Stimulated activated CD4-positive, alpha-beta T cell treated with anti-CD3 and anti-CD28 coated beads, Interleukin-1b, Interleukin-23, amount 100 ng/mL, for 1 hour (primary cell): ENCODE measurements at places on chromosomes 3 and 15.

DNA sequence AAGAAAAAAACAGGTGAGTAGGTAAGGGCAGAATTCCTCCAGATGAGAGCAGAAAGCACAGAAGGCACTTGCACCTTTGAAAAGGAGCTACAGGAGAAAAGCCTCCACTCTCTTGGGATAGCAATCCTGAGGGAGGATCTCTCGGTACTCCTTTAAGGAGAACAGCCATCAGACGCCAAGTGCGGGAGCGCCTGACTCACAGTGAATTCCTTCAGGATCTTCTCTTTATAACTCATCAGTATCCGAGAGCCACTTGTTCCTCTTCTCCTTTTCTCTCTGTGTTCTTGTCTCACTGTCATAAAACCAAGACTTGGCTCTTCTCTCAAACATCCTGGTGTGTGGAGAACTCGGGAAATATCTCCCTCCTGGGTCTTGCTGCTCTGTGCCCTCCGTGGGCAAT lies 10.1 kb upstream of the GOLGA8J start:
- DNase-seq = no peak

- DNase-seq = no peak
These were observed 103.3 kb downstream of the WDR76 start for GRCh38 chr15:43930079-43930478.

DNA sequence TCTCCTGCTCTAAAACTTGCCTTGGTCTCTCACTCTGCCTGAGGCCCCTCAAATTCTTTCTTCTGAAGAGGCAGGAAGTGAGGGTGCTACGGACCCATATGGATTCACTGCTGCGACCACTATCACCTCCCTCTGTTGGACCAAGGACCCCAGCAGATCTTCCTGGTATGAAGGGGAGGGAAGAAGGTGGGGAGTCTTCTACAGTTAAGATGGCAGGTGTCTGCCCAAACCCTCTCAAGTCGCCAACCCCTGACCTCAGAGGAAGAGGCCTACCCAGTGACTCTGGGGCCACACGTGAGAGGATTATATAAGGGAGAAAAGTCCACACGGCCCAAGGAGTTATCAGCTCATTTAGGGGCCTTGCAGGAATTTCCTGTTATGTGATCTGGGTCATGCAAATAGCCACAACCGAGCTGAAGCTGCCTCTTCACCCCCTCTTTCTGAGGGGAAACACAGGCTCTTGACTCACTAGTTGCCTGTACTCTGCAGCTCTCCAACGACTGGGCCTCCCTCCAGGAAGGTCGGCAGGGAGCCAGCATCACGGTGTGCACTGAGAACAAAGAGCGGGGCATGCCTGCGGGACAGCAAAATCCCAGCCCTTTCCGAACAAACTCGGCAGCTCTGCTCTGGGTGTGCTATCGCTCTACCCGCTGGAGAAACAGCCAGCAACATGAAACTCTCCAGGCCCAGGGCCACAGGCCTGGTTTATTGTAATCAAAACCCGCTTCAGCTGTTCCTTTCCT lies 116.0 kb downstream of the XXYLT1 start:
- no peak for DNase-seq

- DNase-seq = no peak
These were observed 89.1 kb downstream of the TGFBR2 start for GRCh38 chr3:30695302-30696061.

DNA sequence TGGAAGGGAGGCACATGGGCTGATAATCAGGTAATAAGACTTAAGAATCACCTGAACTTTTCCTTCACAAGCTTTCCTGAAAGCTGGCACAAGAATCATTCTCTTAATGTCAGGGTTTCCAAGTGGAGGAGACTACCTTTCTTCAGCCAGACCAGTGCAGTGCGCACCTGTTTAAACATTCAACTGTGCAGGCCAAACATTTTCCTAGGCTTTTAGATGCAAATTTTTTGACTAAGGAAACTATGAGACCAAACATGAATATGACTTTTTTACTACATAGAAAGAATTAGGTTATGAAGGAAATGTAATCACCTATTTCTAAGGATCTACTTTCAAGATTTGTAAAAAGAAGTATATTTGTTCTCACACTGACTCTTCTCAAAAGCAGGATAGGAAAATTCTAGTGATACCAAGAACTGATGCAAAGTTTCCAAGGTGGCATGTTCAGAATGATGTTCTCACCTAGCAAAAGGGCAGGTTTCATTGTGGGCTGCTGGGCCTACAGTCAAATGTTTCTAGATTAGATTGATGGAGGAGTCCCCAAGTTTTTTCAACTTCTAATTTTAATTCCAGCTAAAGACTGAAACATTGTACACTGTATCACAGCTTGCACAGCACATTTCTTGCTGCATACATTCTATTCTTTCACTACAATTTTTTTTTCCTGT lies 339.1 kb downstream of the TIGIT start:
- no peak for DNase-seq

DNA sequence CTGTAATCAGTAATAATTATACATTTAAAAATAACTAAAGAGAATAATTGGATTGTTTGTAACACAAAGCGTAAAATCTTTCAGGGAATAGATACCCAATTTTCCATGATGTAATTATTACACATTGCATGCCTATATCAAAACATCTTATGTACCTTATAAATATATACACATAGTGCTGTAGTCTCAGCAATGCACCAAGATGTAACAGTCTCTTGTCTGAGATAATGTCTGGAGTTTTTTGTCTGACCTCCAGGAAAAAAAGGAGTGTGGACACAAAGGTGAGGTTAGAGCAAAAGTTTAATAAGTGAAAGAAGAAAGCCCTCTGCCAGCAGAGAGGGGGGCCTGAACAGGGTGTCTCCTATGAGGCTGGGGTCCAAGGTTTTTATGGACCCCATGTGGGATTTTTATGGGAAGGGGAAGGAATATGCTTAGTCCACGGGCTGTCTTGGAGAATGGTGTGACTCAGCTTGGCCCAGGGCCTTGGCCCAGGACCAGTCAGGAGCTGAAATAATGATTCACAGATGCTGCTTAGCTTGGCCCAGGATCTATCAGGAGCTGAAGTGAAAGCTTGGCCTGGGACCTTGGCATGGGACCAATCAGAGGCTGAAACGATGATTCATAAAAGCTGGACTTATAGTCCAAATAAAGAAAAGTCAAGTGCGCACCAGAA lies 545.0 kb downstream of the ZPLD1 start:
- DNase-seq = no peak

GRCh38 chr15:67146875-67147381 lies 81.5 kb downstream of the SMAD3 start:
- no peak for DNase-seq

GRCh38 chr3:157347577-157348303 lies 88.9 kb upstream of the PTX3 start:
- no peak for DNase-seq

GRCh38 chr15:41917767-41918430 lies 24.0 kb upstream of the SPTBN5 start:
- no peak for DNase-seq

DNA sequence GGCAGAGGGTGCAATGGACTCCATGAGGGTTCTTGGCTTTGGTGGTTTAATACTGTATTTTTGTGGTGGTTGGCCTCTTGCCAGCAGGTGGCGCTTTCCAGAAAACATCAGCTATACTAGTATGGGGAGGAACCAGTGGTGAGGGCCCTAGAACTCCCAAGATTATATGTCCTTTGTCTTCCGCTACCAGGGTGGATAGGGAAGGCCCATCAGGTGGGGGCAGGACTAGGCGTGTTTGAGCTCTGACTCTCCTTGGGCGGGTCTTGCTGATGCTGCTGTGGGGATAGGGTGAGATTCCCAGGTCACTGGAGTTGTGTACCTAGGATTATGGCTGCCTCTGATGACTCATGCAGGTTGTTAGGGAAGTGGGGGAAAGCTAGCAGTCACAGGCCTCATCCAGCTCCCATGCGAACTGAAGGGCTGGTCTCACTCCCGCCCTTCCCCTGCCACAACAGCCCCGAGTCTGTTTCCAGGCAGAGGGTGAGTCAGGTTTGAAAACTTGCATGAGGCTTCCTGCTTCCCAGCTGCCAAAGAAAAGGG lies 357.7 kb downstream of the OTOL1 start:
- no peak for DNase-seq

- no peak for DNase-seq
These were observed 65.7 kb upstream of the HES1 start for GRCh38 chr3:194070220-194070633.

DNA sequence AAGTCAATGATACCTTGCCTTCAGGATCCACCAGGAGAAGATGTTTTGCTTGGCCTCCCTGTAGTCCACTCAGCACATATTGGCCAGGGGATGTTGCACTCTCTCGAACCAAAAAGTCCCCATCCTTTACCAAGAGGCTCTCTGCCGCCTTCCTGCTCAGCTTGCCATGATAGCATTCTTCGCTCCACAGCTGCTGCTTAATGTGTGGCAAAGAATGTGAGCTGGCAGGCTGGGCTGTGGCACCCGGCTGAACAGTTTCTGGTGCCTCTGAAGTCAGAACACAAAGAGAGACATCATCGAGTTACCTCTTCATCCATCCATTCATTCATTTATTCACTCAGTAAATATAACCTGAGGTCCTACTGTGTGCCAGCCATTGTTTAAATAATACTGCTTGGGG lies 23.9 kb upstream of the CEP152 start:
- no peak for DNase-seq

DNA sequence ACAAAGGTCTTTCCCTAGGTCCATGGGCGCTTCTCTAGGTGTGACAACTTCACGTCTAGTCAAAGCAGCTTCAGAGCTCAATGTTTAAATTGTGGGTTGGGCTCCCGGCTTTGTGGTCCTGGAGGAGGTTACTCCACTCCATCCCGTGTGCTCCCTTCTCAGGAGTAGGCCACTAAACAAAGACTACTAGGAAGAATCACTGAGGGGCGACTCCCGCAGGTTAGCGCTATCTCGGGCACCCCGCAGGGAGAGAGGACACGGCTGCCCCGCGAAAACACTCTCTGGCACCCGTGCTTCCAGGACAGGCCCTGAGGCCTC lies 500 bp downstream of the PARP6 start:
- no peak for DNase-seq

DNA sequence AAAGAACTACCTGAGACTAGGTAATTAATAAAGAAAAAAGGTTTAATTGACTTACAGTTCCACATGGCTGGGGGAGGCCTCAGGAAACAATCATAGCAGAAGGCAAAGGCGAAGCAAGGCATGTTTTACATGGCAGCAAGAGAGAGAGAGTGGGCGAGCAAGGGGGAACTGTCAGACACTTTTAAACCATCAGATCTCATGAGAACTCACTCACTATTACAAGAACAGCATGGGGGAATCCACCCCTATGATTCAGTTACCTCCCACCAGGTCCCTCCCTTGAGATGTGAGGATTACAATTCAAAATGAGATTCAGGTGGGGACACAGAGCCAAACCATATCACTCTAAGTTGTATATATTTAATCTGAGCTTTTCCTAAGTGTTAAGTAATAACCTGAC lies 79.0 kb upstream of the MLF1 start:
- no peak for DNase-seq

GRCh38 chr3:23601091-23601822 lies 204.5 kb upstream of the UBE2E1 start:
- DNase-seq = no peak

- no peak for DNase-seq
These were observed 316.6 kb upstream of the UBE2E2 start for GRCh38 chr3:22886439-22887068.

GRCh38 chr15:37109168-37109871 lies 9.0 kb upstream of the MEIS2 start:
- DNase-seq = no peak

DNA sequence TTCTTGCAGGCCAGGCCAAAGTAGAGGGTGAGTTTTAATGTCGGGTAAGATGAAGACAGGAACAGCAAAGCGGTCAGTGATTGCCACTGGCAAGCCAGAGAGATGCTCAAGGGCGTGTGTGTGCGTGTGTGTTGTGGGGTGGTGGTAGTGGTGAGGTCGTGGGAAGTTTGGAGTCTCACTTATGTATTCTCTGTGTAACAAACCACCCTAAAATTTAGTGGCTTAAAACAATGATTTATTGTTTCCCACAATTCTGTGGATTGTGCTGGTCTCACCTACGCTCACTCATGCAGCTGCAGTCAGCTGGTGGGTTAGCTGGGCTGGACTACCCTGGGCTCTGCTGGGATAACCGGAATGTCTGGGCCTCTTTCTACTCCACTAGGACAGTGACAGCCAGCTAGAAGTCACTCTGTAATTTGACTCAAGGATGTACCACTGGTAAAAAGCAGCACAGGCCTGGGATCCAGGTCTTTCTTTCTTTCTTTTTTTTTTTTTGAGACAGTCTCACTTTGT lies 50.9 kb upstream of the BHLHE40 start:
- DNase-seq = no peak

GRCh38 chr3:58697561-58697960 lies 31.0 kb upstream of the FAM3D start:
- no peak for DNase-seq

DNA sequence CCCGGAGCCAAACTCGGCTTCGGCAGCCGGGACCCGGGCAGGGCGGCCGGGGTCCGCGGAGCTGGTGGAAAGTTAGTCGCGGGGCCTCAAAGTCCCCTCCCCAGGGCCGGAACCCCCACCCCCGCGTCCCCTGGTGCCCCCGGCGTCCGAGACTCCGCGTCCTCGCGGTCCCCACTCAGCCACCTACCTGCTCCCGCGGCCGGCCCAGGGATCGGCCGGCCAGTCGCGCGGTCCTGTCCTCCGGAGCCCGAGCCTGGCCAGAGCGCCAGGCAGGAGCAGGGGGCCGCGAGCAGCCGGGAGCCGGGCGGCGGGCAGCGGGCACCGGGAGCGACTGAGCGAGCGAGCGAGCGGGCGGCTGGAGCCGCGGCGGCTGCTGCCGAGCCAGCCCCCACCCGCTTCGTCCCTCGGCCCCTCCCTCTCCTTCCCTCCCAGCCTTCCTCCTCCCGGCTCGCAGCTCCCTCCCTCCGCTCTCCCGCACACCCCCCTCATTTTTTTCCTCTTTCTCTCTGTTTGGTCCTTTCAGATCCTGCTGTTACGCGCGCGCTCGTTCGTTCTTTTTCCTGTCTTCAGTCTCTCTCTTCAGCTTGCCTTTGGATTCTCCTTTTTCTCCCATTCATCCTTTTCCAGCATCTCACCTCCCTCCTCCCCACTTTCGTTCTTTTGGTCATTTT lies at the start of gene MEGF11:
Gene MEGF11, minus strand, starts transcription at position 333 of the 671 bp plus-strand sequence. CDS start 125,347 bp downstream, outside the sequence.
- no peak for DNase-seq

DNA sequence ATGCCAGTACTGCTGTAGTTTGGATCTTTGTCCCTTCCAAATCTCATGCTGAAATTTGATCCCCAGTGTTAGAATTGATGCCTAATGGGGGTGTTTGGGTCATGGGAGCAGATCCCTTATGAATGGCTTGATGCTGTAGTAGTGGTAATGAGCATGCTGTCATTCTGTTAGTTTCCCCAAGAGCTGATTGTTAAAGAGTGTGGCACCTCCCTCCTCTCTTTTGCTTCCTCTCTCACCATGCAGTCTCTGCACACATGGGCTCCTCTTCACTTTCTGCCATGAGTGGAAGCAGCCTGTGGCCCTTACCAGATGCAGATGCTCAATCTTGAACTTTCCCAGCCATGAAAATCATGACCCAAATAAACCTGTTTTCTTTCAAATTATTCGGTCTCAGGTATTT lies 141.3 kb upstream of the DPPA4 start:
- DNase-seq = no peak

- no peak for DNase-seq
These were observed 114.5 kb downstream of the CHCHD6 start for GRCh38 chr3:126818400-126819095.

GRCh38 chr3:85667744-85668143 lies 709.0 kb downstream of the CADM2 start:
- DNase-seq = no peak
